NCI-H187 (cell line): ENCODE measurements at places on chromosomes 16 and 17.

- DNase-seq = no peak
Observed at GRCh38 chr16:75305364-75306098, 54.1 kb upstream of the BCAR1 start.

DNA sequence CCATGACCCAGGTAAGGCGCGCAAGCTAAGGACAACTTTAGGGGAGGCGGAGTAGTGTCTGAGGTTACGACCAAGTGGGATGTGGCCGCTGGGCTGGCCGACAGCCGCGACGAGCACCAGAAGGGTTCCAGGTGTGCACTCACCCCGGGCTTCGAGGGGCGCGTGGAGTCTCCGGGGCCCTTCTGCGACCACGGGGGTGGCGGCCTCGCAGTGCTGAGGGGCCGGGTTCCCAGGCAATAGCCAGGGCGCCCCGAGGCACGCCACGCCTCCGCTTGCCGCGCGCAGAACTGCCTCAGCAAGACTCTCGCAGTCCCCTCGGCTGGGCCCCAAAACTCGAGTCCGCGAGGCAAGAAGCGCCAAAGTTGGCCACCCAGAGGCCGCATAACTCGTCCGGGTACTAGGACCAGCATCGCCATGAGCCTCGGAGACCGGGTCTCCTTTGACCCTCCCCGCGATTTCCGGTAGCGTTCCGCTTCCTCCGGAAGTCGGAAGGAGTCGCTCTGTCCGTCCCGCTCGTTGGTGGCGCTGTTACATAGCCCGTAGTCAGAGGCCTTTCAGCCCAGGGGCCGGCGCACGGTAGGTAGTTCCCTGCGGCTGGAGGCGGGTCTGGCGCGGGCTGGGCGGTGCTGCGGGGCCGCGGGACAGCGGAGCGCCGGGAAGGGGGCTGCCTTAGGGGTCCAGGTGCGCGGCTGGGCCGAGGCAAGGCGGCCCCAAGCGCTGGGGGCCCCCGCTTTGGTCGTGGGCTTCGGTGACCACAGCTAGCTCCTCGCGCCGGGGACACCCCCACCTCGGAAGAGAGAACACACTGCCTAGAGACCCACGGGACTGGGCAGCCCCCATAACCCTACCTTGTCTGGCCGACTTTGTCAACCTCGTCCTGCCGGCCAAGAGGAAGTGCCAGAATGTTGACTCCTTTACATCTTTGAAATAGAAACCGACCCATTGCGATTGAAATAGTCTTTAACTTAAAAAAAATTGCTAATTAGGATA lies at the start of the genes ADPRM and SCO1:
ADPRM (plus strand) TSS at position 503 of the 990 bp plus-strand sequence. CDS start 7,333 bp downstream, outside the sequence.
SCO1 (minus strand) TSS at position 442 of the 990 bp plus-strand sequence; CDS start at position 416, 26 bp downstream.
- DNase-seq = peak; percentile 26

DNA sequence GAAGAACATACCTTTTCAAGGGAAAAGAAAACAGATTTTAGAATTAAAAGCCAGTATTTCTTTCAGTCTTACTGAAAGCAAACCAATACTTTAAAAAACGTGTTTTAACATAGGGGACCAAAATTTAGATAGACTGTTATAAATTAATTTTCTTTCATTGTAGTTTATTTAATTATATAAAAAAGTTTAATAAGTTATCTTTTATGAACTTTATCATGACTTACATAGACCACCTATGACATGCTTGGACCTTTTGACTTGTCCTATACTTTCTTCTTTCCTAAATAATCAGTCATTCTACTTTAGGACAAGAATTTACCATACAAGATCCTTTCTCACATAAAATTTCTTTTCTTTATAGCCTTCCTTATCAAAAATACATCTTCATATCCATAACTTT lies 102.0 kb upstream of the HAS3 start:
- DNase-seq = no peak

DNA sequence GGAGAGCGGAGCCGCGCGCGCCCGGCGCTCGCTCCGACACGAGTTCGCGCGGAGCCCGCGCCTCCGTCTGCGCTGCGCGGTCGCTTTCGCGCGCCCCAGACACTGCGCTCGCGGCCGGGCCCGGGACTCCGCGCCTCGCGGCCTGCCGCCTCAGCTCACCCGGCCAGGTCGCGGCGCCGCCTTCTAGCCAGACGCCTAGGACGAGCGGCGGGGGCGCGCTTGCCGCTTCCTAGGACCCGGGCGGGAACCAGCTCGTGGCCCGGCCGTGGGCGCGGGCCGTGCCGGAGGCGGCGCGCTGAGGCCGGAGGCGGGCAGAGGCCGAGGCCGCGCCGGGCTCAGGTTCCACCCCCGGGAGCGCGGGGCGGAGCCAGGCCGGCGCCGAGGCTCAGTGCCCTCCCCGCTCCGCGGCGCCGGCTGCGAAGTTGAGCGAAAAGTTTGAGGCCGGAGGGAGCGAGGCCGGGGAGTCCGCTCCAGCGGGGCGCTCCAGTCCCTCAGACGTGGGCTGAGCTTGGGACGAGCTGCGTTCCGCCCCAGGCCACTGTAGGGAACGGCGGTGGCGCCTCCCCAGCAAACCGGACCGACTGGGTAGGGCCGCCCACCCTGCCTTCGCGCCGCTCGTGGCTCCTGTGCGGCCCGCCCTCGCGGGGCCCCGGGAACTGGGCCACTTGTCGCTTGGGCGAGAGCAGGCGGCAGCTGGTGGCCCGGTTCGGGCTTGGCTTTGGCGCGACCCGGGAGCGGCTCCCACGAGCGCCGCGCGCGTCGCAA lies at the start of gene SPHK1:
SPHK1 (plus strand) TSS at position 388 of the 765 bp plus-strand sequence. CDS start 1,036 bp downstream, outside the sequence.
- DNase-seq = no peak

- no peak for DNase-seq
Observed at GRCh38 chr16:69073181-69073702, 32.2 kb upstream of the HAS3 start.

DNA sequence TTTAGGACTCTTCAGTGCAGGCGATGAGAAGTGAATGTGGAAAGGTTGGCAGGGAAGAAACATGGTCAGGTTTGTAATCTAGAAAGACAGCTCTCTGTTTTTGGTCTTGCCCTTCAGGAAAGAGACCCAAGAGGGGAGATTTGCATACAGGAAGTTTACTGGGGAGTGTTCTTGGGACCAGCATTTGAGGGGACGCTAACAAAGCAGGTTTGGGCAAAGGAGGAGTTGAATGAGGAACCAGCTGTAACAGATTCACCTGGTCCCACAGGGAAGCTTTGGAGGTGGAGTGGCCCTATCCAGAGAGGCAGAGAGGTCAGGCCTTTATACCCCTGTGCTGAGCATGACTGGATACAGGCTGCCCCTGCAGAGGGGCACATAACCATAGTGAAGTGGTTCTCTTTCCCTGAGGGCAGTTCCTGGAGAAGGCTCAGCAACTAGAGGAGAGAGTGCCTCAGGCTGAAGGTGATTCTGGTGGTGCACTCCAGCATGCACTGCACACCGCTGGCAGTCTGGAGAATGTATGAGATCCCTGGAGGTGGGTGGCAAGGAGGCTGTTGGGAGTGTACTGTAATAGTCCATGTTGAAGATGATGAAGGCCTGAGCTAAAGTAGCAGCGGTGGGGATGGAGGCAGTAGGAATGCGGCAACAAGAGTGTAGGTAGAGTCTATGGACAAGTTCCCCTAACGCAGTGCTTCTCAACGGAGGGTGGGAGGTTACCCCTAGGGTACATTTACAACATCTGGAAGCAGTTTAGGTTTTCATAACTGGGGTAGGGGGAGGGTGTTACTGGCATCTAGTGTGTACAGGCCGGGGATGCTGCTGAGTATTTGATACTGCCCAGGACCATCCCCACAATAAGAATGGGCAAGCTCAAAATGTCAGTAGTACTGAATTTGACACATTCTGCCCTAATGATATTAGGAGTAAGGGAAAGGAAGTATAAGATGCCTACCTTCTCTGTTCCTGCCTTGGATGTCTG lies 37.2 kb downstream of the MAP2K6 start:
- DNase-seq = no peak

- no peak for DNase-seq
Observed at GRCh38 chr17:75485688-75486087, 29.3 kb downstream of the TMEM94 start.

DNA sequence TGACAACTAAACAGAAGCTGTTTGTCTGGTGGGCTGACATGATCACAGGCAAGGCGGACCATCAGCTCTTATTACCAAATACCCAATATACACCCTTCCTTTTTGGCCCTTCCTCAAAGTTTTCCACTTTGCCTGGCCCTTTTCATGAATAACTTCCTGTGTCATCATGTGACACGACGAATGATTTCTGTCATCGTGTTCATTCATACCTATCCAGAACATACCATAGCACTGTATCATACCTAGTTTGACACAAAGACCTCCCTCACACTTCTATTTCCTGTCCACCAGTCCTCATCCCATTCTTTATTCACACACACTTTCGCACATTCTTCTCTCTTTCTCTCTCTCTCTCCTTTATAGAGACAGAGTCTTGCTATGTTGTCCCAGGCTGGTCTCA lies 131.8 kb downstream of the STX8 start:
- DNase-seq = no peak

GRCh38 chr17:33811004-33811760 lies 443.9 kb upstream of the CCL2 start:
- no peak for DNase-seq

GRCh38 chr17:12680407-12680897 lies 14.8 kb downstream of the MYOCD start:
- no peak for DNase-seq

- no peak for DNase-seq
Observed at GRCh38 chr17:75764417-75764710, 628 bp downstream of the GALK1 start.

GRCh38 chr17:39919087-39919683 lies 750 bp upstream of the GSDMB start:
- no peak for DNase-seq

DNA sequence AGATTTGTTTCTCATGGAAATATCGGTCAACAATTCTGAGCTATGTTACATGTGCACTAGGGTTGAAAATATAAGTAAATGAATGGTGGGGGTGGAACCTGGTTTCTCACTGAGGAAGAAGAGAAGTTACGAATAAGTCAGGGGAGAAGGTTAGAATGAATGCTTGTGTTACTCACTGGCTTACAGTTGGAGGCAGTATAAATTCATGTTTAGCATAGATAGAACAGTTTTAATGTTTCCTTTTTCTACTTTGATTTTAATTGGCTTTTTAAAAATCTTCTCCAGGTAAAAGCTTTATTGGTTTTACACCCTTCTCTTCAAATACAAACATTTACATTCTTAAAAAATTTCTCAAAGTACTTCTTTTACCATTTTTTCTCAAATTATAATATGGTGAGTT lies 1113.7 kb downstream of the CDH11 start:
- DNase-seq = no peak

GRCh38 chr17:77924757-77925336 lies 33.7 kb upstream of the TNRC6C start:
- no peak for DNase-seq

GRCh38 chr16:84699147-84699711 lies 571 bp upstream of the USP10 start:
- no peak for DNase-seq

DNA sequence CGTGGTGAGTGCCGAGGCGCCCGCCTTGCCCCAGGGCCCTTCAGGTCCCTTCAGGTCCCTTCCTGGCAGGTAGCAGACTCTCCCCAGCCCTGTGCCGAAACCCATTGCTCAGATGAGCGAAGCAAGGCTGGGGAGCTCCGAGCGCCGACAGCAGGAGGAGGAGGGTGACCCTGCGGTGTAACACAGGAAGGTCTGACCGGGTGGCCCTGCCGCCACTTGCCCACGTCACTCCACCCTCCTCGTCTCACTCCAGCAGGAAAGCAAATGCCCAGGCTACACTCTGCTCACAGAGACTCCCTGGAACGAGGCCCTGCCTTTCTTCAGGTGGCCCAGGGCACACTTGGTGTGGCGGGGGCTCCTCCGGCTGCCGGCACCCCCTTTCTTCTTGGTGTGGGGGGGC lies 57.2 kb downstream of the ACTG1 start:
- no peak for DNase-seq

DNA sequence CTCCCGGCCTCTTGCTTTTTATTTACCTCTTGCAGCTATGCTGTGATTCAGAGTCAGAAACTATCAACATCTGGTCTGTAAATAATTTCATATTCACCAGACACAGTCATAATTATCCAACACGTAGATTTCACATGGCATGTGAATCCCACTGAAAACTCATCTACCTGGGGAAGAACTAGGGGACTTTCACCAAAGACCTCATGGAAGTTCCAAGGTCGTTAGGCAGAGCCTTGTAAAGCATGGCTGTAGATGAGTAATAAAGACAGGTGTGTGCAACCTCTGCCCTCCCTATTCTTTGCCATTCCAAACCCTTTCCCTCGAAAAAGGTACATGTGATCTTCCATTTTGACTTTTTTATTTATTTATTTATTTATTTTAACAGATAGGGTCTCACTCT lies 1.9 kb upstream of the CHST5 start:
- DNase-seq = no peak

DNA sequence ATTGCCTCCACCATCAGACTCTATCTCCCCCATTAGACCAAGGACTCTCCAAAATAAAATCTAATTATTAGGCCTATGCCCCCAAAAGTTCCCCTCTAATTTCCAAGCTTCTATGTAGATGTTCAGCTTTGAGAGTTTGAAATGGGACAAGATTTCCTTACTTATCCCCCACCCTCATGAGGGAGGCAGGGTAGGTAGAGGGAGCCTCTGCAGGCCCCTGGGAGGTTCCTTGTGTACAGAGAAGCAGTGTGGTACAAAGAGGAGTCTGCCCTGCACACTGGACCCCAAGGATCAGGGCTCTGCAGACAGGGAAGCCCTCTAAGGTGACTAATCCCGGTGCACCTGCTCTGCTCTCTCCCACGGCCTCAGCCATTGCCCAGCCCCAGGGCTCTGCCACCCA lies 2.5 kb downstream of the KRT17 start:
- DNase-seq = no peak

DNA sequence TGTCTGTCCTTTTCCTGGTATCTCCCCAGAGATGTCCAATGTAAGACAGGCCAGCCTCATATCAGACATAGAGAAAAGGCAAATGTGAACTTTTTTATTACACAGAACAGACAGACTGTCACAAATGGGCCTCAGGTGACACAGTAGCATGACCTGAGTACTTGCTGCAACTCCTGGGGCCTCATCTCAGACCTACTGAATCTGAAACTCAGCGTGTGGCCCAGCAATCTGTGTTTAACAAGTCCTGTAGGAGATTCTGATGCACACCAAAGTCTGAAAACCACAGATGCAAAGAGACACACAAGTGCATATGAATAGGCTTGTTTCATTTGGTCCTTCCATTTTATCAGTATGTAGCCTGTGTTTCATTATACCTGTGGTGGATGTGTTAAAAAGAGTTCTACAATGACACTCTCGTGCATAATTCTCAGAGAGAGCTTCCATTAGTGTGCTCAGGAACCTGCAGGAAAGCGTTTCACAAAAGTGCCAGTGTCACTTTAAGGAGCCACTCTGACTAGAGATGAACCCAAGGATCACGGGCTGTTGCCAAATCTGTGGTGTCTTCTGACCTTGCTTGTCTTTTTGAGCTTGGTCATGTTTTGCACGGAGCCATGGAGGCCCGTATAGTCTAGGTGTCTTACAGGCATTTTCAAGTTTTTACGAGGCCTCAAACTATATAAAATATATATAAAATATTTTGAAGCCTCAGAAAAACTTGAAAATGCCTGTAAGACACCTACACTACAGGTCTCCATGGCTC lies 33.8 kb upstream of the NF1 start:
- DNase-seq = no peak
